ENCODE measurements at places on chromosomes 12 and 14.

GRCh38 chr12:1993341-1993740, 10.9 kb downstream of the DCP1B start:
- no peak for DNase-seq

DNA sequence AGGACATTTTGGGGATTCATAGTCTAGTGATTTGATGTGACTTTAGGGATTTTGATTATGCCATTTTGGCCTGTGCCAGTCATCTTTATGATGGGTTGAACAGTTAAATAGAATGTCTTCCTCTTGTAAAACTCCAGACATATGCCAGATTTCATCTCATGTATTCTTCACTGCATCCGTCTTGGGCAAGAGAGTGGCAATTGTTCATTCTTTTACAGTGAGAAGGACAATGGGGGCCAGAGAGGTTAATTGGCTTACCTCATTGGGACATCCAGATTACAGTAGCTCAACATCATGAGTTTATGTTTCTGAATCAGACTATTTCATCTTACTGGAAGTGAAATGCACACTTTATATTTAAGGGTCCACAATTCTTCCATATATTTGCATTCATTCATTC, 108.2 kb upstream of the SLC38A2 start:
- no peak for DNase-seq

DNA sequence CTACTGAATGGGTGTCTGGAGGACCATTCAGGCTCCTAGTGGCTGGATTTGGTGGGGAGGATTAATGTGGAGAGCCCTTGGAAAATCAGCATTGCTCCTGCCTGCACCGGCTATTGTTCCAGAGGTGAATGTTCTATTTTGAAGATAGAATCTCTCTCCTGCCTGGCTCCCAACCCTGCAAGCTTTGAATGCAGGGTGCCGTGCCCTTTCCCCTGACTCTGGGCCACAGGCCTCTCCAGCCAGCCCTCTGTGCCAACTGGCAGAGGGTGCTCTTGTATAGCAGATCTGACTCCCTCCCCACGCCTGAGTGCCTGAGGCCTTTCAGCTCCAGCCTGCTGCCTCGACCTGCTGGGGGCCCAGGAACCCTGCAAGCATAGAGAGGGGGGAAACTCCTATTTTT, 106.8 kb downstream of the TMEM260 start:
- no peak for DNase-seq

DNA sequence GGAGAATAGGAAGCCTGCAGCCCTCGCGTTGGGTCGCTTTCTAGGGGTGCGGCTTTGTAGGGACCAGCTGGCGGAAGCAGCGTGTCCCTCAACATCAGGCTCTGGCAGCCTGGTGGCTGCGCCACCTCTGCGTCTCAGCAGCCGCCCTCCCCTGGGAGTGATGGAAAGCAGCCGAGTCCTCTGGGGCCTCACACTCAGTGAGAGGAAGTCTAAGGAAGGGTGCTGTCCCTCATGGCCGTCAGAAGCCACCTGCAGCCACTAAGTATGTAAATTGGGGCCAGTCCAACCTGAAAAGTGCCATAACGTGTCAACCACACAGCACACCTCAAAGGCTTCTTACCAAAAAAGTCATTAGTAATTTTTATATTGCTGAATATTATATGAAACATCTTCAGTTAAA, 80.3 kb downstream of the WDR20 start:
- peak; percentile 14 for DNase-seq

GRCh38 chr14:77508876-77509275, 10.3 kb upstream of the ISM2 start:
- DNase-seq, result no peak

DNA sequence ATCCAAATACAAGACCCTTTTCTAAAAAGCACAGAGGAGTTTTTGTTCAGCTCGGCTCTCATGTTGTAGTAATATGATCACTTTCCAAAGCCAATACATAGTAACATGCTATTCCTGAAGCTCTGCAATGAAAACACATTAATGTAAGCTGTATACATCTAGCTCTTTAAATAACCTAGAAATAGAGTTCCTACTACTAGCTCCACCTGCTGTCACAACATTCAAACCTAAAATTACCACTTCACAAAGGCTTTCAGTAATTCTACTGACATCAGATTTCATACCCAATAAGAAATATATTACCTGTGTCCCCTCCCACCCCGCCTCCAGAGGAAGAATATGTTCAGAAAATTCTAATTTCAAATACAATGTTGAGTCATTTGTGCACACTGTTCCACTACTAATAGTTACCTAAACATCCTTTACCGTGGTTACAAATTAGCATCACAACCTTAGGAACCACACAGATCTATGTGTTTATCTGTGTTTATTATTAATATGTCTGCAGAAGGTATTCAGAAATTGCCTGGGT, 17.8 kb downstream of the EFCAB11 start:
- DNase-seq, result no peak

GRCh38 chr14:76595266-76595665, 166.0 kb upstream of the VASH1 start:
- DNase-seq, result no peak

DNA sequence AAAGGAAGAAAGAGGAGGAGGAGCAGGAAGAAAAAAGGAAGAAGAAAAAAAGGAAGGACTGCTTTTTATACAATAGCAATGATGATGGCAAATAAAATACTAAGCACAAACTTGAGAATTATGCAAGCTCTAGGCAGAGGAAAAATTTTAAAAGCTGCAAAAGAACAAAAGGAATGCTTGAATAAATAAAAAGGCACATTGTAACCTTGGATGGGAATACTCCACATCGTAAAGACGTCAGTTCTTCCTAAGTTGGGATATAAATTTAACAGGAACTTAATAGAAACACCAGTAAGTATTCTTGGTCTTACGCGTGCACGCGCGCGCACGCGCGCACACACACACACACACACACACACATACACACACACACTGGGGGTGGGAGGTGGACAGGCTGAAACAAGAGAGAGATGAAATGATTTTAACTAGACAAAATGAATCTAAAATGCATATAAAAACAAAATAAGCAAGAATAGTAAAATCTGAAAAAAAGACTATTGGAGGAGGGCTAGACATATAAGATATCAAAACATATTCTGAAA, 43.0 kb downstream of the SERPINA3 start:
- DNase-seq, result no peak

GRCh38 chr12:45121224-45121623, 70.3 kb upstream of the DBX2 start:
- no peak for DNase-seq

- no peak for DNase-seq
These were observed 24.3 kb upstream of the ANO2 start for GRCh38 chr12:5969156-5969973.

GRCh38 chr12:117830471-117830870, 138.3 kb downstream of the KSR2 start:
- no peak for DNase-seq

GRCh38 chr12:1607940-1608712, 13.7 kb upstream of the FBXL14 start:
- no peak for DNase-seq

- DNase-seq, result no peak
These were observed 24.9 kb upstream of the FUT8 start for GRCh38 chr14:65387628-65388027.

DNA sequence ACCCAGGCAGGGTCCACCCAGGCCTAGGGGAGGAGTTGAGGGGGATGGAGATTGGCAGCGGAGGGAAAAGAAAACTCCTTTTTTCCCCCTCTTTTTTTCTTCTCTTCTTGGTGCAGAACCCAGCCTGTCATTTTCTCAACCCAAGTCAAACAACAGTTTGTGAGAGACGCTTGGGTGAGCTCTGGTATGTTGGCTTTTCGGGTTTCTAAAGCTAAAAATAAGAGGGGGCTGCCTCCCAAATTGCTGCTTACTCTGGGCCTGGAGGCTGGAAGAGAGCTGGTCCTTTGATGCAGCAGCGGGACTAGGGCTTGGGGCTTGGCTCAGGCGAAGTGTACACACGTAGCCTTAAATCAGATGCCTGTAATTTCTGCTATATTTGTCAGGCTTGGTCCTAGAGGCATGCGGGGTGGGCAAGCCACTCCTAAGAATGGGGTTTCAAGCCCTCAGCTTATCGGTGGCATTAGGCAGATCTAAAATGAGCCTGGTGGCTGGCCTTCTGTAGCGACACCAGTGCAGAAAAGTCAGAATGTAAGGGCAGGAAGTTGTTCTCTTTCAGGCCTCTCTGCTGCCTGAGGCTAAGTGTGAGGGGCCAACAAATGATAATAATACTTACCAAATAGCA, 816 bp upstream of the SLC8A3 start:
- DNase-seq, result no peak

DNA sequence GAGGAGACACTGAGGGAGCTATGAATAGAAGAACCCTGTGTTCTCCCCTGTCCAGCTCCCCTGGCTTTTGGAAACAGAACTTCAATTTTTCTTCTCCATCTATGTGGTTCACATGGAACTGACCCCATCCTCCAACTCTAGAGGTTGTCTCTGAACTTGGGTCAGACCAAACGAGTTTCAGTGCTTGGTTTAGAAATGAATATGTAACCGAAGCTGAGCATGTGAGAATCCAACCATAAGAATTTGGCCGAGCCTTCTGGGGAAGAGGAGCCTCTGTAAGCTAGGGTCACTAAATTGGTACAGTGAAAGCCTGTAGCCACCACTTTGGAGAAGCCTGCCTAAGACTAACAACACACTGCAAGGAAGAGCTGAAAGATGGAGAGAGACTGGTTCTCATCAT, 464.4 kb downstream of the ZFP36L1 start:
- DNase-seq, result no peak

Measured in stimulated activated naive CD8-positive, alpha-beta T cell treated with anti-CD3 and anti-CD28 coated beads, Interleukin-15, Interleukin-2, amounts not matched to agents 100 U/mL and 50 U/mL, for 24 hours (primary cell).